ENCODE measurements at places on chromosomes 4 and X. TPM values are rescaled to one million over a fixed set of nuclear protein-coding genes. Genes with fewer than 3 reads are reported as not detected.

Gene FHDC1
- not detected for polyA plus RNA-seq

Gene TCEAL6
- polyA plus RNA-seq: not detected

Gene DGKK
- polyA plus RNA-seq: not detected

Gene PPM1K
- polyA plus RNA-seq: 79.7 TPM

Gene CLGN
- polyA plus RNA-seq: not detected
